Melanocyte of skin (primary cell): ENCODE measurements at places on chromosomes 5 and 9. TPM values are rescaled to one million over a fixed set of nuclear protein-coding genes. Genes with fewer than 3 reads are reported as not detected.

PROB1 gene
- 0.34 and 0.73 TPM in 2 replicates for total RNA-seq

TRIO gene
- total RNA-seq, result 182 and 184 TPM in 2 replicates

RHOBTB3 gene
- total RNA-seq, result 61.5 and 62.6 TPM in 2 replicates

SCGB3A1 gene
- total RNA-seq, result not detected in 2 replicates

INSL6 gene
- total RNA-seq, result not detected in 2 replicates

IRX4 gene
- total RNA-seq, result not detected in 2 replicates

FBP2 gene
- not detected in 2 replicates for total RNA-seq

FBXL7 gene
- 26.5 and 34.4 TPM in 2 replicates for total RNA-seq

SPINK4 gene
- not detected in 2 replicates for total RNA-seq

ZNF454 gene
- 0.33 TPM in 1 of 2 replicates, not detected in the other for total RNA-seq

PCDHB13 gene
- under 0.01 TPM in 2 replicates for total RNA-seq

ARHGEF39 gene
- 7.0 and 7.2 TPM in 2 replicates for total RNA-seq

GDNF gene
- not detected in 2 replicates for total RNA-seq

ARL14EPL gene
- not detected in 2 replicates for total RNA-seq

SLC45A2 gene
- 114 and 341 TPM in 2 replicates for total RNA-seq

HACD4 gene
- total RNA-seq, result 3.4 and 4.7 TPM in 2 replicates

MLANA gene
- total RNA-seq, result 969 and 1,570 TPM in 2 replicates

DMRT2 gene
- total RNA-seq, result under 0.01 TPM in 1 of 2 replicates, not detected in the other

FOXD4 gene
- total RNA-seq, result under 0.01 TPM in 1 of 2 replicates, not detected in the other

ARID3C gene
- total RNA-seq, result under 0.01 TPM in 1 of 2 replicates, not detected in the other

ELAVL2 gene
- total RNA-seq, result not detected in 2 replicates

SLC23A1 gene
- total RNA-seq, result not detected in 2 replicates

C5orf52 gene
- total RNA-seq, result not detected in 2 replicates

IFNB1 gene
- total RNA-seq, result 0.77 and 2.0 TPM in 2 replicates

FSTL4 gene
- total RNA-seq, result 0.31 and 0.33 TPM in 2 replicates

FAT2 gene
- total RNA-seq, result under 0.01 and 0.46 TPM in 2 replicates

TLE1 gene
- total RNA-seq, result 71.6 and 87.8 TPM in 2 replicates

NSUN2 gene
- total RNA-seq, result 34.4 and 51.6 TPM in 2 replicates

FLT4 gene
- total RNA-seq, result under 0.01 TPM in 1 of 2 replicates, not detected in the other

SLC1A3 gene
- 6.3 and 10.0 TPM in 2 replicates for total RNA-seq

LCN2 gene
- total RNA-seq, result not detected in 2 replicates

EMB gene
- total RNA-seq, result 6.7 and 15.0 TPM in 2 replicates

SLC6A3 gene
- total RNA-seq, result not detected in 2 replicates

CAAP1 gene
- 12.7 and 18.2 TPM in 2 replicates for total RNA-seq

FOXD4L5 gene
- total RNA-seq, result under 0.01 TPM in 2 replicates

TMED7 gene
- 123 and 164 TPM in 2 replicates for total RNA-seq

BRD8 gene
- 50.3 and 66.5 TPM in 2 replicates for total RNA-seq

NUDCD2 gene
- 3.4 and 4.0 TPM in 2 replicates for total RNA-seq

FBP1 gene
- total RNA-seq, result not detected in 2 replicates

CCNI2 gene
- not detected in 2 replicates for total RNA-seq

NEURL1B gene
- 1.5 and 1.7 TPM in 2 replicates for total RNA-seq

CDKN2B-AS1 gene
- 3.8 and 5.8 TPM in 2 replicates for total RNA-seq

SLC9A3 gene
- total RNA-seq, result 1.00 and 1.9 TPM in 2 replicates

RMI1 gene
- total RNA-seq, result 11.7 and 14.2 TPM in 2 replicates

CYLC2 gene
- not detected in 2 replicates for total RNA-seq

MED27 gene
- 20.0 and 20.4 TPM in 2 replicates for total RNA-seq

C9 gene
- total RNA-seq, result under 0.01 and 0.34 TPM in 2 replicates

ZNF354C gene
- 5.0 and 5.2 TPM in 2 replicates for total RNA-seq

PCDHA9 gene
- under 0.01 TPM in 1 of 2 replicates, not detected in the other for total RNA-seq

PRRX2 gene
- total RNA-seq, result not detected in 2 replicates

BICD2 gene
- 52.9 and 59.8 TPM in 2 replicates for total RNA-seq

IL31RA gene
- total RNA-seq, result not detected in 2 replicates

SHOC1 gene
- under 0.01 and 0.46 TPM in 2 replicates for total RNA-seq

PAEP gene
- total RNA-seq, result 11.0 and 12.4 TPM in 2 replicates
